ENCODE measurements at places on chromosomes 5 and 9. TPM values are rescaled to one million over a fixed set of nuclear protein-coding genes. Genes with fewer than 3 reads are reported as not detected.

The PDE8B gene
- 22.7 TPM for total RNA-seq

The LPCAT1 gene
- 53.9 TPM for total RNA-seq

The LURAP1L gene
- 14.7 TPM for total RNA-seq

The PTGS1 gene
- total RNA-seq, result 10.8 TPM

The SPATA31E1 gene
- not detected for total RNA-seq

The ASPN gene
- 122 TPM for total RNA-seq

The FSD1L gene
- 3.5 TPM for total RNA-seq

The LHX3 gene
- not detected for total RNA-seq

The FOXD4L4 gene
- total RNA-seq, result not detected

The HDHD3 gene
- total RNA-seq, result 17.6 TPM

The LEAP2 gene
- 0.49 TPM for total RNA-seq

The ZDHHC21 gene
- total RNA-seq, result 11.4 TPM

The SLC6A18 gene
- total RNA-seq, result not detected

GRCh38 chr9:8718121-8718725 is 918.6 kb upstream of the DMAC1 start:
- DNase-seq, result peak; percentile 13

DNA sequence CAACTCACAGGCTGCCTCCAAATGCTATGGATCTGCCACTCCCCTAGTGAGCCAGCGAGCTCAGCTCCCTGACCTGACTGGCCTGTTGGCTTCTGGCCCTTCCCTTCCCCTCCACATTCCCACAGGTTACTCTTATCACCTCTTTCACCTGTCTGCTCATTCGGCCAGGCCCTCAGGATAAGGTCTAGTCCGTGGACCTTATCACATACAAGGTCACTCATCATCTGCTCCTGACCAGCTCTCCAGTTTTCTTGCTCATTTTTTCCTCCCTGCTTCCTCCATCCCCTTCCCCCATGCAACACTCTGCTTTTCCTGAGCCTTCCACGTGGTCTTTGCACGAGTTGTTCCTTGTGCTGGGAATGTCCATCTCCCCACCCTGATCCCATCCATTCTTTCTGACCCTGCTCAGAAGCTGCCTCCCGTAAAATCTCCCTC is 25.9 kb upstream of the NDST1 start:
- DNase-seq, result no peak

GRCh38 chr9:107739601-107740082 is 250.1 kb upstream of the KLF4 start:
- no peak for DNase-seq

DNA sequence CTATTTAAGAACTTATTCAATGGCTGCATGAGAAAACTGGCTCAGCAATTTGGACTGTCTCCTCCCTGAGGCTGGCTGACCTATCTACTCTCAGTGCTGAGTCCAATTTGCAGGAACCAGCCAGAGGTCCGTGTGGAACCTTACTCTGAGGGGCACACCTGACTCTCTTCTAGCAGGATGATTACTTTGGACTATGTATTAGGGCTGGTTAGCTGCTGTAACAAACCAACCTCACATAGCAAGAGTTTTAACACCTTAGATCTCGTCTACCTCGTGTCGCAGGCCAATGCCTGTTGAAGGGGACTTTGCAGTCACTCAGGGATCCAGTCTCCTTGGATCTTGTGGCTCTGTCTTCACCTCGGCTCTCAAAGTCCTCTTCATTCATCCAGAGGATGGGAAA is 3.4 kb upstream of the FAM193B start:
- DNase-seq, result no peak

DNA sequence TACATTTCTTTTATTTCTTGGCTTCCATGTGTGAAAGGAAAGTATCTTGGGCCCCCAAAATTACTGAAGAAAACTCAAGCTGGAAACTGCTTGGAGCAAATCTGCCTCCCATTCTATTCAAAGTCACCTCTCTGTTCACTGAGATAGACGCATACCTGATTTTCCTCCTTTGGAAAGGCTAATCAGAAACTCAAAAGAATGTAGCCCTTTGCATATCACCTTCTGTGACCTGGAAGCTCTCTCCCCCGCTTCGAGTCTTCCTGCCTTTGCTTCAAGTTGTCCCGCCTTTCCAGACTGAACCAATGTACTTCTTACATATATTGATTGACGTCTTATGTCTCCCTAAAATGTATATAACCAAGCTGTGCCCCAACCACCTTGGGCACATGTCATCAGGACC is 5.0 kb upstream of the RXFP3 start:
- no peak for DNase-seq

GRCh38 chr5:83586874-83587776 is 115.6 kb downstream of the VCAN start:
- DNase-seq, result no peak

- no peak for DNase-seq
Observed at GRCh38 chr5:419970-420369, 23.0 kb upstream of the EXOC3 start.

DNA sequence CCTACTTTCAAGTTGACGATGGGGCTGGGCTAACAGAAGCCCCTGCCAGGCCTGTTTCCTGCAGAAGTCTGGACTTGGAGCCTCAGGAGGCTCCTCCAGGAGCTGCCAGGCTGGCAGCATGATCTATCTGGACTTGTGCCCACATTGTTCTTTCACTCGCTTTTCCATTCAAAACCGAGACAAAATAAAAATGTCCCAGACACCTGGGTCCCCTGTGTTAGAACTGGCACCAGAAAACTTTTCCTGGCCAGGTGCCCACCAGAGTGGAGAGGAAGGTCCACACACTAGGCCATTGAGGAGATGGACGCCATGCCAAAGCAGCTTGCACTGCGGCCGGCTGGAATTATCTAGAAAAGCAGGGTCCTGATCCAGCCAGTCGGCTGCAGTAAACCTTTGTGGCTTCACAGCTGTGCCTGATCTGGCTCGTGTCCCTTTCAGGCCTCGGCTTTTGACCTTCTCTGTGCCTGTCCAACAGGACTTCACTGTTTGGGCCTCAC is 78.2 kb downstream of the GCNT1 start:
- DNase-seq, result peak; percentile 3

DNA sequence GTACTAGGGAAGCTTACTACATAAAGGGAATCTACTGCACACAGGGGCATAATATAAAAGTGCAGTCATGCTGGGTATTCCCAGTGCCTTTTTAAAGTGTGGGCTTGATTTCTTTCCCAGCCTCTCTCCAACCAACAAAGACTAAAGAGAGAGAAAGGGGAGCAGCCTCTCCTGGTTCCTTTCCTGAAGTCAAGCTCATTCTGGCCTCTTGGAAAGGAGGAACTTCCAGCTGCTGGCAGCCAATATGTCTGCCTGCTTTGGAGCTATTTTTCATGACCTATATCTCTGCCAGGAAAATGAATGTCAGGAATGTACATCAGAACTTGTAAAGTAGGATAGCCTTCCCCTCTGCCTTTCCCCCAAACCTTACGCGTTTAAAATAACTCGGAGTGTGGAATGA is 57.1 kb downstream of the RAB3C start:
- DNase-seq, result no peak

DNA sequence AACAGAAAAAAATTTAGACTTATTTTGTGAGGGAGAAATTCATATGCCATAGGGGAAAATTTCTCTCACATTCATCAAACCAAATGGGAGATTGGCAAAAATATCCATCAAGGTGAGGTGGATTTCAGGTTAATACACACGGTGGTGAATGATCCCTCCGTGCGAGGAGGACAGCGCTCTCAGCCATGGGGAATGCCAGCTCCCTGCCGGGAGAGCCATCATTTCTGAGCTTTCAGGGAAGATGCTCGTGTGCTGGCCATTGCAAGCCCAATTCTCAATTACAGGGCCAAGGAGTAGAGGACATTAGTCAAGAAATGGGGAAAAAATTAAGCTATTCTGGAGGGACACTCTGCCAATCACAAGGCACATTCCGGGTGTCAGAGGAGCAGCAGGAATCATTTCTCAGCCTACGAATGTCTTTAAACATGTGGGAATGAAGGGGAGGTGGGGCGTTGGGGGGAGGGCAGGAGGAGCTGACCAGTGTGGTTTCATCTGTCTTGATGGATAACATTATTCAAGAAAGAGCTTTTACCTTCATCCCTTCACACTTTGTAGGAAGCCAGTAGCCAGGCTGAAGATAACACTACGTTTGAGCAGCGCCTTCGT is 165.5 kb downstream of the DAB2IP start:
- no peak for DNase-seq

DNA sequence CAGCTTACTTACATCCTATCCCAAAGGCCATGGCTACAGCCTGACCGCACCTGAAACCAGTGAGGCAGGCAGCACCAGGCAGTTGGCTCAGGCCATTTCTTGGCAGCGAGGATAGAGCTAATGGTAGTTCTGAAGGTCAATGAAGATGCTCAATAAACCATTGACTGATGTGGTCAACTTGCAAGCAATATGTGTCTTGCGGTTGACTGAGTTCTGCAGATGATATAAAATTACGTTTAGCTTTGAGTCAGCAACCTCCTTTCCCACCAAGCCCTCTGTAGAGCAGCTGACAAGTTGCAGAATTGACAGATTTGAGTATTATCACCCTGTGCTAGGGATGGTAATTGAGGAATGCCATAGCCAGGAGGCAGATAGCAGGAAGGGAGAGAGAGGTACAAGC is 189.0 kb upstream of the PUM3 start:
- DNase-seq, result no peak

- no peak for DNase-seq
Observed at GRCh38 chr9:82599336-82599949, 463.5 kb downstream of the RASEF start.

GRCh38 chr5:141992349-141992963 is 20.4 kb downstream of the GNPDA1 start:
- DNase-seq, result no peak

- DNase-seq, result no peak
Observed at GRCh38 chr9:109401169-109401989, 80.5 kb upstream of the EPB41L4B start.

GRCh38 chr9:125472926-125473701 is 211.5 kb downstream of the GAPVD1 start:
- no peak for DNase-seq

- DNase-seq, result no peak
Observed at GRCh38 chr9:128825923-128826700, 3.5 kb downstream of the SPOUT1 start.

DNA sequence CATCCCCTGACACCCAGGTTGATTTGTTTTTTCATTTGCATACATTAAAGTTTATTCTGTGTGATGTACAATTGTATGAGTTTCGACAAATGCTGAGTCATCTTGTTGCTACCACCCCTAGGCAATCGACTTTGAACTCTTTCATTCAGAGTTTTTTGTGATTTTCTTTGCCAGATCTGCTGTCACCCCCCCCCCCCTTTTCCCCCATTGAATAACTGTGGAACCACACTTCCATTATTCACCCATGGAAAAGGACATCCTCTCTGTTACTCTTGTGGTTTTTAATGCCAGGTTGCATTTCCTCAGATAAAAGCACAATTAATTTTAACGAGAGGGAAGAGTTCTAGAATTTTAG is 13.7 kb upstream of the FAM120AOS start:
- no peak for DNase-seq

DNA sequence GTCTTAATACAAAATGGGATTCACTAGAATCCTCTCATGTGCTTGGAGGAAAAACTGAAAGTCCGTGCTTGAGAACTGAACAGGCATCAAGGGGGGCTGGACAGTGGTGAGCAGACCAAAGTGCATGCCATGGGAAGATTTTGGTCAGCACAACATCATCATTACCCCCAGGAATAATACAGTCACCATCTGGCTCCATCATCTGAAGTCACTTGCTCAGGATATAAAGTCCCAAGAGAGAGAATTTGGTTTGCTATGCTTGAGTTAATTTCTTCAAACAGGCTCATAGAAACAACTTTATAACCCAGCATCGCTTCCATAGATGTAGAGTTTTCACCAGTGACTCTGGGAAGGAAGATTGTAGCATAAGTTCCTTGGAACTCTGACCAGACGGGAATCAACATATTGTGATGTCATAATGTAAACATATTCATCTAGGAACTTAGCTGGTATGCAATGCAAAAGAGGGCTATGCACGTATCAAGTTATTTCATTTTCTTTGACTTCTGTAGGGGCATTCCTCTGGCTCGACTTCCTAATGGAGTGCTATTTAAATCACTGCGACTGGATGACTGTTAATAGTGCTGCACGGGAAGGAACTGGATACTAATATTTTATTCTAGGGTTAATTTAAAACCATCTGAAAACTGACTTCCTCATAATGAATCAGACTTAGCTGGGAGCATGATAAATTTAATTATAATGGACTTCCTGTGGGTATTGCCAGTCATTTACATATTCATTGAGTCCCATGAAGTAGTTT is 145.2 kb downstream of the MTRR start:
- DNase-seq, result no peak

- no peak for DNase-seq
Observed at GRCh38 chr5:136001466-136001981, 27.3 kb upstream of the TGFBI start.

- no peak for DNase-seq
Observed at GRCh38 chr9:126474206-126474765, 139.4 kb upstream of the LMX1B start.

DNA sequence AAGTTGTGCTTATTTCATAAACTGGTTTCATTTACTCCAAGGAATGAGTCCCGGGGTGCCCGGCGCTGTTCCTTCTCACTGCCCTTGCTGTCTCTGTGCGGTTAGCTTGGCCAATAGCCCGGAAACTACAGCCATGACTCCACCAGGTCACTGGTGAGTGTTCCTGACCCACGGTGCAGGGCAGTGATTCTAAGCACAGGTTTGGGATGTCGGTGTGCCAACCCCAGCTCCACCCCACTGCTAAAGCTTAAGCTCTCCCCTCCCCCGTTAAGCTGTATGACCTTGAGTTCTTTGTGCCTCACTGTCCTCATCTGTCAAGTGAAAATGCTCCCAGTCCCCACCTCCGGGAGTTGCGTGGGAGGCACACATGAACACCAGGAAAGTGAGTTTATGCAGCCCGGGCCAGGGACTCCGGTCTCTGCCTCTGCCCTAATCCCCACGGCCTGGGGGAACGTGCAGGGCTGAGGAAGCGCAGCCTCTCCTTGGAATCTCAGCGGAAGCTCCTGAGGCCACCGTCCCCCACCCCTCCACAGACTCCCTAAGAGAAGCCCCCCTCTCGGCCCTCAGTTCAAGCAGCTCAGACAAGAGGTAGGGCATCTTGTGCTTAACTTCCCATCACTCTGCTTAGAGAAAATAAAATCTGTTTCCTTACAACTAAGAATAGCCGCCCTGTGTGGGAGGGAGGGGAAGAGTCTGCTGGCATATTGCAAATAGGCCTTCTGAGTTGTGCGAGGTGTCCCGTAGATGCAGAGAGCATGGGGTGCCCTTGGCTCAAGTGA is 92.0 kb upstream of the RAI14 start:
- DNase-seq, result no peak

- DNase-seq, result no peak
Observed at GRCh38 chr9:137606005-137606621, 627 bp downstream of the ARRDC1 start.

- DNase-seq, result no peak
Observed at GRCh38 chr9:17793713-17794622, 215.1 kb downstream of the SH3GL2 start.

GRCh38 chr9:90839183-90839728 is 37.6 kb downstream of the SYK start:
- no peak for DNase-seq

DNA sequence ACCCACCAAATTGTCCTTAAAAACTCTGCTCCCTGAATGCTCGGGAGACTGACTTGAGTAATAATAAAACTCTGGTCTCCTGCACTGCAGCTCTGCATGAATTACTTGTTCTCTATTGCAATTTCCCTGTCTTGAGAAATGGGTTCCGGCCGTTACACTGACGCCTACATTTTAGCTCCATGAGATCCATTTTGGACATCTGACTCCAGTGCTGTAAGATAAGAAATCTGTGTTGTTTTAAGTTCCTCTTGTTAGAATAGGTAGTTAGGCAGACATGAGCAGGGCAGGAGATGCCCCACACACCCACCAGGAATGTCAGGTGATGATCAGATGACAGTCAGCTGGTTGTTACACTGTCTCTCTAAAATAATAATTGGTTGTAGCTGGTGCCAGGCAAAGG is 125.8 kb upstream of the SHB start:
- no peak for DNase-seq

Data from thoracic aorta (tissue), 2 donors.